ENCODE measurements at places on chromosomes 5 and 9.
A peak's percentile ranks its signal among the peaks of the same experiment; 100 is the strongest.

DNA sequence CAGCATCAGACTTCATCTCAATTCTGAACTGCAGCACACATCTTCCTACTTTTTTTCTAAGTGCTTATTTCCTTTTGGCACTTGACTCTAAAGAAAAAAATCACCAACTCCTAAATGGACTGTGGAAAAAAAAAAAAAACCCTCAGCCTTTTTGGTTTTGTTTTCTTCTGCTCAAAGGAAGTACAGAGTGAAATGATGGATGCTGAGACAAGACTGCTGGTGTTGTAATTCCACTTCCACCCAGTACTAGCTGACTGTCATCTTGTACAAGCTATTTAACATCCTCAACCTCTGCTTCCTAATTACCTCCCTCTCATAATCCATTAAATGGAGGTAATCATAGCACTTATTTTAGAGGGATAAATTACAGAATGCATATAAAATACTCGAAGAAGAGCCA, 171.5 kb upstream of the GNA14 start:
- DNase-seq: no peak

DNA sequence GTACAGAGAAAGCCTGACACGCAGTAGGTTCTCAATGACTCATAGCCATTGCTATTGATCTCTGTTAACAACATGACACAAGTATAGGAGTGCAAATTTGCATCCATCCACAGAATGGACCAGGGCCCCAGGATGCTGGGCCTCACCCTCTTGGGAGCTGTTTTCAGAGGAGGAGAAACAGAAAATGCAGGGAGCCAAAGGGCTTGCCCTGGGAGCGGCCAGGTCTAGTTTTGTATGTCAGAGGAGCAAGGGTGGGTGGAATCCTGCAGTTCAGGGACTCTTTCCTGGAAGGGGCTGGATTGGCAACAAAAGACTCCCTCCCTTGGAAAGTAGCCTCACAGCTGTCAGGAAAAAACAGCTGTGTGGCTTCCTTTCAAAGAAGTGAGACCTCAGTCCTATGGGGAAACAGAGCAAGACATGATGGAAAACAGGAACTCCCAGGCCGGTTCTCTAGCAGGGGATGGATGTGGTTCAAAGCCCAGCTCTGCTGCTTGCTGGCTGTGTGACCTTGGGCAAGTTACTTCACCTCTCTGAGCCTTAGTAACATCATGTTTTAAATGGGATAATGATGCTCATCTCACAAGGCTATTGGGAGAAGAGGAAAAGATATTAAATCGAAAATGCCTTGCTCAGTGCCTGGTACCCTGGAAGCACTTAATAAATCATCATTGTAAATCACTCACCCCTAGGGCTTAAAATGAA, 50.5 kb upstream of the SH3PXD2B start:
- DNase-seq: no peak

DNA sequence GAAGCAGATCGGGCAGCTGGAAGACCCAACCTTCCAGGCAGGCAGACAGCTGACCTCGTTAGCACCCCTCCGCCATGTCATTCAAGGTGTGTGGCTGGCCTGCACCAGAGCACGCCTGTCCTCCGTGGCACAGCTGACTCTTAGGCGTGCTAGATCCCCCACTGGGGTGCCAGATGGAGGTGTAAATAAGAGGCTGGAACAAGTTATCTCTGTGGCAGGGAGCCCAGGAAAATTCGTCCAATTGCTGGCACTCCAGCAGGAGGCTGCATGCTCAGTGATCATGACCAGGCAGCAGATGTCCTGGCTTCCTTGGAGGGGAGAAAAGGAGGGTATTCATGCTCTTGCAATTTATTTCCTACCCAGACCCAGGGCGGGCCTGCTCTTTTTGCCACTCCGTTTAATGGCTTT, 7.8 kb upstream of the ALDOB start:
- DNase-seq: no peak

DNA sequence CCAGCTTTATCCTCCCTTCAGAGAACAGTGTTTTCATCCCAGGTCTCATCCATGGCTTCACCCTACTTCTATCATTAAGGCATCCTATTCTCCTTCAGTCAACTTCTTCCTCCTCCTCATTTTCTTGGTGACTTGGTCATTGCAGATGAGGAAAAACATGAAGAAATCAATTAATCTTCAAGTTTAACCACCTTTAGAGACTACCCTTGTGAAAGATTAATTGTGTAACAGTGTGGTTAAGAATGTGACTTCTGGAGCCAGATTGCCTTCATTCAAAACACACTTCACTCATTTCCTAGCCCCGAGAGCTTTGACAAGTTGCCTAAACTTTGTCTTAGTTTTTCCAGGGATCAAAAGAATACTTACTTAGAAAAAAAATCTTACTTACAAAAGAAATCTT, 110.0 kb downstream of the STK32A start:
- DNase-seq: no peak

- peak; percentile 42 for DNase-seq
These were observed 27.9 kb upstream of the RECK start for GRCh38 chr9:36008774-36009300.

DNA sequence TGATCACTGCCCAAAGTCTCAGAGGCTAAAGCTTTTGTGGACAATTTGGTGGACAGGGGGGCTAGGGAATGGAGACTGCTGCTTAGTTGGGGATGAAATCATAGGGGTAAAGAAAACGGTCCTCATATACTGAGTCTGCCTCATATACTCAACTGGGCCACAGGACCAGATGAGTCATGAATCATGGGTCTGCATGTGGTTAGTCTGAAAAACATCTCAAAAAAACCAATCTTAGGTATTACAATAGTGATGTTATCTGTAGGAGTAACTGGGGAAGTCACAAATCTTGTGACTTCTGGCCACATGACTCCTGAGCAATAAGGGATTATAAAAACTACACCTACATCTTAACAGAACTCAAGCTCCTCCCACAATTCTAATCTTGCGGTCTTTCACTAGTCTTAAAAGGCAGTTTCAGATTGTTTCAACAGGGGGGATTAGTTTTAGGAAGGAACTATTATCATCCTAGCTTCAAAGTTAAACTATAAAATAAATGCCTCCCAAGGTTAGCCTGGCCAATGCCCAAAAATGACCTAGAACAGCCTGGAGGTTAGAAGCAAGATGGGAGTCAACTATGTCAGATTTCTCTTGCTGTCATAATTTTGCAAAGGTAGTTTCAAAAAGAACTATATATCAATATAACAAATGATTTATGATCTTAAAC, 17.5 kb downstream of the TMEM161B start:
- DNase-seq: no peak

GRCh38 chr5:157516626-157517325, 56.8 kb downstream of the NIPAL4 start:
- no peak for DNase-seq

DNA sequence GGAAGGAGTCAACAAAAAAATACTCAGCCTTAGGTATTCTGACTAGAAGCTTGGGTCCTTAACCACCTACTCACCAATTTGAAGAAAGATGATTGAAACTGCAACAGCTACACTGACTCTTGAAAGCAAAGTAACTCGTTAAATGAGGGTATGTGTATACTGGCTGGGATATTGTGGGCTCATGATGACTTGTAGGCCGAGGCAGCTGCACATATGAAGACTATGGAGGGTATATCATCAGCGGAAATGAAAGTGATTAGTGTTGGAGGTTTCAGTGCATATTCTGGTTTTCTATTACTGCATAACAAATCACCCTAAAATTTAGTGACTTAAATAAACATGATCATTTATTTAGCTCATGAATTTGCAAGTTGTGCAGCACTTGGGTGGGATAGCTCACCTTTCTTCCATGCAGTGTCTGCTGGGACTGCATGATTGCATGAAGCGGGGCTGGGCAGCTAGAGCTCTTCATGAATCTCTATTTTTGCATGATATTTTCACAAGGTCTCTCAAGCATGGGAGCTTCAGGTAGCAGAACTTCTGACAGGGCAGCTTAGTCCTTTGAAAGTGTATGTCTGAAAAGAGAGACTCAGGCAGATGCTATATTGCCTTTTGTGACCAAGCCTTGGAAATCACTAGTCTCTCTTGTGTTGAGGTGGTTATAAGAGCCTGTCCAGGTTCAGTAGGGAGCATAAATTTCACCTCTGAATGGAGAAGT, 96.1 kb upstream of the CDKN2B start:
- DNase-seq: no peak

DNA sequence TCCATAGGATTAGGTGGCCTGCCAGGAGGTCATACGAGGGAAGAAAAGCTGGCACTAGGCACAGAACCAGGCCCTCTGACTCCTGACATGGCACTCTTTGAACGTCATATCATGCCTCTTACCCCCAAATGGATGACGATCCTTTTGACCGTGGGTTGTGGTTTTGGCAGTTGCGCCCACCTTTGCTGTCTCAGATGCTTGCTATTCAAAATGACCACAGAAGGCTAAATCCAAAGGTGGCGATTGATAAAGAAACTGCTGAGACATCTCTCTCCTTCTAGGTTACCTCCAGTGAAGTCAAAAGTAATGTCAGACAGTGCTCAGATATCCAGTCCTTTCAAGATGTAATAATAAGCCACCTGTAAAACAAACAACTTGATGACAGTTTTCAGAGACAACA, 385.0 kb downstream of the EFNA5 start:
- DNase-seq: no peak

- no peak for DNase-seq
These were observed 835.7 kb downstream of the MAT2B start for GRCh38 chr5:164341056-164341619.

DNA sequence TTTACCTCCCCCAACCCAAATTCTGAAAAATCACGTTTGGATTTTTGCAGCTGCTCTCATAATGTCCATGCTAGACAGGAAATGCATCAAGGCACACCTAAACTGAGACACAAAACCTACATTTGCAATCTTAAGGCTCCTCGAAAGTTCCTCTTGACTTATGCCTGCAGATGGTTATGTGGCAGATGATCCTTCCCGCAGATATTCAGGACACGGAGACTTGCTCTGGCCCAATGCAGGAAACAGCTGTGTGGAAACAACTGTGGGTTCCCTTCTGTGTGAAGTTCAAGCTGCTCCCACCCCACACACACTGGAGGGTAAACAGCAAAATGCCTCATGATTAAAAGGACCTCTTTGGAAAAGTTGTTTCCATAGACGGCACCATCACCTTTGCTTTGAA, 253.8 kb downstream of the EBF1 start:
- DNase-seq: no peak

- DNase-seq: no peak
These were observed 56.4 kb downstream of the MRPL36 start for GRCh38 chr5:1743061-1743768.

DNA sequence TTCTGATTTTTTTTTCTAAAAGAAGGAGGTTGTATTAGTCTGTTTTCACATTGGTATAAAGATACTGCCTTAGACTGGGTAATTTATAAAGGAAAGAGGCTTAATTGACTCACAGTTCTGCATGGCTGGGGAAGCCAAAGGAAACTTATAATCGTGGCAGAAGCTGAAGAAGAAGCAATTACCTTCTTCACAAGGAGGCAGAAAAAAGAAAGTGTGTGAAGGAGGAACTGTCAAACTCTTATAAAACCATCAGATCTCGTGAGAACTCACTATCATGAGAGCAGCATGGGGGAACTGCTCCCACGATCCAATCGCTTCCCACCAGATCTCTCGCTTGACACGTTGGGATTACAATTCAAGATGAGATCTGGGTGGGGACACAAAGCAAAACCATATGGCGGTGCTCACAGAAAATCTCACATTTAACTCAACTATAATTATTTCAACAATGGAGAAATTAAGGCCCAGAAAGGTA, 27.1 kb downstream of the DPYSL3 start:
- DNase-seq: no peak

GRCh38 chr9:69097064-69097463, 61.5 kb downstream of the FXN start:
- DNase-seq: no peak

DNA sequence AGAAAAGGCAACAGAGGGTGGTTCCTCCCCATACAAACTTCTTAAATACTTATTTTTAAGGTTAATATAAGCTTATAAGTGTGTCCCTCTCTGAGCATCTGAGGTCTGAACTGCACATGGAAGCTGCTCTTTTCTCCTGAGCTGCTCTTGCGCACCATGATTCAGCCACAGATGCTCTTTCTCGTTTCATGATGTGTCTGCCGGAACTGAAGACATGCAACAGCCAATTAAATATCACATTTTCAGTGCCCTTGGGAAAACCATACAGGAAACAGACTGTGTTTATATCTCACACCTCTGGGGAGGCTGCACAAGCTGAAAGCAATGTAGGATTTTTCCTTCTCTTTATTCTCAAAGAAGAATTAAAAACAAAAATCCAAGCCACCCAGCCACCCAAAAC, 96.8 kb upstream of the NREP start:
- no peak for DNase-seq

GRCh38 chr9:6564360-6564759, 81.2 kb downstream of the GLDC start:
- no peak for DNase-seq

GRCh38 chr5:168104811-168105481, 186.5 kb upstream of the WWC1 start:
- DNase-seq: no peak

- DNase-seq: no peak
These were observed 93.9 kb downstream of the SCAI start for GRCh38 chr9:125049212-125050049.

DNA sequence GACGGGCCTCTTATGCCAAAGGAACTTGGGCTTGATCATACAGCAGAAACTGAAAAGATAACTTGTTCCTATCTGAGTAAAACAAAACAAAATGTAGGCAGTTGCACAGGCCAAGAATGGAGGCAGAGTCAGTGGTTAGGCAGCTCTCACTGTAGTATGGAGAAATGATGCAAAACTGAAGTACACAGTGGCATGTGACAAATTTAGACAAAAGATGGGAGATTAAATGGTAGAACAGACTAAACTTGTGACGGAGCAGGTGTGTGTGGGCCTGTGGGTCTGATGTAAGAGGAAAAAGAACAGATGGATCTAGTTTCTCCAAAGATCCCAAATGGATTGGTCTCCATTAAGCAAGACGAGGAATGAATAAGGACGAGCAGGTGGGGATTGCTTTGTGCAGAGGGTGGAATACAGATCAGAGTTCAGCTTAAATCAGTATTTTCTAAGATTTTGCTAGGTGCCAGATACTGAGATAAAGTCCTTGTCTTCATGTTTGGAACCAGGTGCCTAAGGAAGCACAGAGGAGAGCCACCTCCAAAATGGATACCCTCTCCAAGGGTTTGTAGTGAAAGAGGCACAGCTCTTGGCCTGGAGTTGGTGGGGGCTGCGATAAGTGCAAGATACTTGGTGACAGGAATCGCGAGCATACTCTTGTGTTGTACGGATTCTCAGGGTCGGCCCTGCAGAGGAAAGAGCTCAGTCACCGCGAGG, 722 bp upstream of the DCP2 start:
- no peak for DNase-seq

GRCh38 chr5:42499016-42499415, 75.8 kb downstream of the GHR start:
- no peak for DNase-seq

- DNase-seq: no peak
These were observed 3.2 kb upstream of the ANKHD1 start for GRCh38 chr5:140398379-140398811.

DNA sequence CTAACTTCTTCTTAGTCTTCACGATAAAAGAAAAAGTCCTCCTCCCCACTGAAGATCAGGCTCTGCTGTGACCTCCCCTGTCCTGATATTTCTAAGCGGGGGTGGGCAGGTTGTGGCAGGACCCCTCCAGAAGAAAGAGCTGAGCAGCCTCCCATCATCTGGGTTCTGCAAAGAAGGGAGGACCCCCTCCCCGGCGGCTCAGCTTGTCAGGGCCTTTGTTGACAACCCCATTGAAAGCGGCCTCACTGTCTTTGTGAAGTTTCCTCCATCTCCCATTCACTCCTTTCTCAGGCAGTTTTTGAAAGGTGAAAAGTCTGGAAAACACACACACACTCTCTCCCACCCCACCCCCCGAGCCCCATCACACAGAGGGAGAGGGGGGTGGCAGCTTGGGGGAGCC, 26.2 kb upstream of the BARHL1 start:
- DNase-seq: no peak
